Esophagus muscularis mucosa (tissue), 4 donors: ENCODE measurements at places on chromosomes 1 and 21. TPM values are rescaled to one million over a fixed set of nuclear protein-coding genes. Genes with fewer than 3 reads are reported as not detected.

The SIK1 gene
- total RNA-seq = 3.6 TPM

- no peak for DNase-seq
Measured at GRCh38 chr1:87091425-87091824, 177.0 kb downstream of the HS2ST1 start.

- DNase-seq = no peak
Measured at GRCh38 chr1:202580619-202581018, 129.6 kb downstream of the SYT2 start.

DNA sequence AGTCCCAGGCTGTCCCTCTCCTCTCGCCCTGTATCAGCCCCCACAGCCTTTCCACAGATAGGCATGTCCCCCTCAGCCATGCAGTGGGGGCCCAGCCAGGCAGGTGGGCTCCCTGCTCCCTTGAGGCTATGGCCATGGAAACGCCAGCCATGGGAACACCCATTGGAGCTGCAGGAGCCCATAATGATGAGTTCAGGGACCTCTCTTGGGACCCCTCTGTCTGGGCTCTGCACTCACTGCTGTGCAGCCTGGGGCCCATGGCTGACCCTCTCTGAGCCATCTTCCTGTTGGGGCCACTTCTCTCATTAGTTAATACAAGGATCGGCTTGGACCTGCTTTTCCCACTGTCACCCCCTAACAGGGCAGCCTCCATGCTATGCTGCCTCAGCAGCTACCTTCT, 33.2 kb downstream of the WNT3A start:
- DNase-seq = no peak

- no peak for DNase-seq
Measured at GRCh38 chr1:86082183-86082582, 74.4 kb downstream of the COL24A1 start.

DNA sequence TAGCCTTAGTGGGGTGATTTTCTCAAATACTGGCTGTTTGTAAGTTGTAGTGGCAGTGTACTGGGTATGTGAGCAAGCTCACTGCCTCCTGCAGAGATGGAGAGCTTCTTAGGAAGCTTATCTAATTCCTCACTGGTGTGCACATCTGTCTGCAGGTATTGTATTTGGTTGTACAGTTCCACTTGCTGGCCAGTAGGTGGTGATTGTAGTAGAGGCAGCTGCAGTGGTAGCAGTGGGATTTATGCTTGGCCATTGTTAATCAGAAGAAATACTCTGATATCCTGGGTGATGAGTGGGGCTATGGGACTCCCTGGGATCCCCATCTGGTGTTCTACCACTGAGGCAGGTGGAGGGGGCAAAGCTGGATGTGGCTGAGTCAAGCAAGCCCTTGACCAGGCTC, 276.1 kb upstream of the SPAG17 start:
- DNase-seq = no peak
